Thymus (tissue), 14 donors: ENCODE measurements at places on chromosomes 7 and 10.

- no peak for DNase-seq
Observed at GRCh38 chr7:39609113-39609934, 14.0 kb upstream of the RALA start.

DNA sequence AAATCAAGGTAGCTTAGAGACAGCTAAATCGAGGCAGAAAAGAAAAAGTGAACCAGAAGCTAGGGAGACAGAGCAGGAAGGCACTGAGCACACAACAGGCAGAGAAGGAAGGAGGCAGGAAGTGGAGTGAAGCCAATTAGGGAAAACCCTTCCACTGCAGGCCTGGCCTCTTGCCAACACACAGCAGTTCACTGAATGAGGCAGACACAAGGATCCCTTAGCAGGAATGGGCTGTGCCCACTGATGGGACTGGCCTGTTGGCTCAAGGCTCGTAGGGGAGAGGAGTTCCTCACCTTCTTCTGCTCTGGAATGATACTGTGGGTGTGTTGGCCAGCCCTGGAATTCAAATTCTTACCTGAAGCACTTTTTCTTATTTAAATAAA lies 220.3 kb upstream of the STK17A start:
- no peak for DNase-seq

- no peak for DNase-seq
Observed at GRCh38 chr7:19146699-19147098, 1.5 kb upstream of the FERD3L start.

DNA sequence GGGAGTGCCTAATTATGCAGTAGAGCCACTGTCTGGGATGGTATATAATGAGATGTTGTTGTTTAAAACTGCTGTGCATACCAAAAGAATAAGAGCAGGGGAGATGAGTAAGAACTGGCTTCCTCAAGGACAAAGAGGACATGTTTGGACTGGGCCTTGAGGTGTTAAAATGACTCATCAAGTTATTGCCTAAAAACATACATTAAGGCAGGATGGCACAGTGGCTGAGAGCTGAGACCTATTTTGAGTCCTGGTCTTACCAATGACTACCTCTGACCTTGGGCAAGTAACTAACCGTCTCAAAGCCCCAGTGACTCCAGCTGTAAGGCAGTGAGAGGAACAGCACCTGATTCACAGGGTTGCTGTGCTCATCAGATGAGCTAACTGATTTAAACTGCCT lies 71.1 kb downstream of the CFAP58 start:
- no peak for DNase-seq

DNA sequence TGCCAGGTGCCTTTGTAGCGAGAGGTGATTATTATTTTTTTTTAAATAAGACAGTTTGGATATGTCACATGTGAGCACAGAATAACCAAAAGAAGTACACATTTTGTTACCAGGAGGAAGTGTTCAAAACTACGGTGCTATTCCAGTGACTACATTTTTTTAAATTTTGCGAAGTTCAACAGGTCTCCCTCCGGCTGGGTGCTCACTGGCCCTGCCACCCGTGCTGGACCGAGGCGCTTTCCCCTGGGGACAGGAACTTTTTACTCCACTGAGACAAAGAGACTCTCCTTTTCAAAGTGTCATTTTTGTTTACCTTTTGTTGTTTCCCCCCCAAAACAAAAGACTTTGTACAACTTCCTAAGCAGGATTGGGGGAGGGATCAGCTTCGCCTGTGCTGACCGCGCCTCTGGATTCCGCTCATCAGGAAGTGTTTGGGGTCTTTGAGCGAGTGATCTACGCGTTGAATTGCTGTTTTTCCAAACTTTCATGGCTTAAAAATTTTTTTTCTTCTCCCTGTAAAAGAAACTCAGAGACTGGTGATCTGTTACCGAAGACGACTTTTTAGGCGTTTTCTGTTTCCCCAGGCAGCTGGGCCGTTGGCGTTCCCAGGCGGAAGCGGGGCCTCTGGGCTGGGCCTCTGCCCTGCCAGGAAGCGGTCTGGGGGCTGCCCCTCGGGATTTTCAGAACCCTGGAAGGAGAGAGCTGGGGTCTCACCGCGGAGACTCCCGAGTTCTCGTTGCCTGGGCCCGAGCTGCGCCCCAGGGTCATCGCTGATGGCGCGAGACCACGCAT lies 7.2 kb downstream of the EN2 start:
- DNase-seq = no peak

- no peak for DNase-seq
Observed at GRCh38 chr7:114755856-114756255, 166.0 kb upstream of the MDFIC start.

- DNase-seq = no peak
Observed at GRCh38 chr10:131248376-131249165, 63.0 kb downstream of the TCERG1L start.

DNA sequence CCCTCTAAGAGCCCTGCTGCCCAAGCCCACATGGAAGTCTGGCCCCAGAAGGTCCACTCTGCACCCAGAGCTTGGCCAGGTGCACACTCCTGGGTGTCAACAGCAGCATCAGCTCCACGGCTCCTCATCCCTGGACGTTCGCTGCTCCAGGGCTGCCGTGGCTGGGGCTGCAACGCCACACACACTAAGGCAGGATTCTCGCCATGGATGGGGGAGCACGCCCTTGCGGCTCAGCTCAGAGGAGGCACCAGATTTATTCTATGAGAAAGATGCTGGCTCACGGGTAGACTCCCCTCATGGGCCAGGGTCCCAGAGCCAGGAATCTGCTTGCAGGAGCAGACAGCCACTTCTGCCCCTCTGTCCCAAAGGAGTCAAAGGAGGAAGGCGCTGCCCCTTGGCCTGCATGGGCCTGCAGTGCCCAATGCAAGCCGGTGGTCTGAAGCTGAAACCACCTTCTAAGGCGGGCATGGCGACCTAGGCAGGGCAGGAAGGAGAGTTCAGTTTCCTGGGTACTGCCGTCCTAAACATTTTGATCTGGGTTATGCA lies 42.1 kb downstream of the CFAP46 start:
- DNase-seq = no peak

GRCh38 chr10:132388891-132389432 lies 8.0 kb upstream of the PWWP2B start:
- no peak for DNase-seq

- no peak for DNase-seq
Observed at GRCh38 chr10:42149027-42149700, 489.2 kb downstream of the ZNF33B start.

GRCh38 chr7:6606866-6607583 lies 8.4 kb upstream of the ZNF853 start:
- no peak for DNase-seq

DNA sequence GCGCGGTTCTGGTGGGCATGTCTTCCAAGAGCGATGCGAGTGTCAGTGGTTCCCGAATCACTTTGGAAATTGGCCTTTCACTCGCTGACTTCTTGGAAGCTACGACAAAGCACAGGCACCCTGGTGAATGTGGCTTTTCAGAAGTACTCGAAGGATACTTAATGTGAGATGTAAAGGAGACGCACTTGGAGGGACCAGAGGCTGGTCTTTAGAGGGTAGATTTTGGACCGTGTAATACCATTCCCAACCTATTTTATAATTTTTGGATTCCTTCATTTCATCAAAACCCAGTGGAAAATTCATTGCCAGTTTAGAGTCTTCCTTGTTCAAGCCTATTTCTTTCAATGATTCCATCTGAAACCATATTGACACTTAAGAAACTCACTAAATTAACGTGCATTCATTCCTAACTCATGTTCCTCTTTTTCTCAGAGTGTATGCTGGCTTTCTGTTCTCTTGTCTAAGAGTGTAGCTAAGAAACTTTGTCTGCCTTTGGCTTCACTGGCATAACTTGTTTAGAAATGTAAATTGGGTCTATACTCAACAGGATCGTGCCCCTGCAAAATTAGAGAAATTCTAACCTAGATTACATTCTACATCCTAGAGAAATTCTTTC lies 645 bp upstream of the COPG2 start:
- no peak for DNase-seq

- DNase-seq = no peak
Observed at GRCh38 chr10:77773631-77774426, 136.2 kb upstream of the KCNMA1 start.
